ENCODE measurements at places on chromosomes 16 and 17. TPM values are rescaled to one million over a fixed set of nuclear protein-coding genes. Genes with fewer than 3 reads are reported as not detected.
A peak's percentile ranks its signal among the peaks of the same experiment; 100 is the strongest.

- peak overlapping the region; percentile 86 for H3K4me3 ChIP-seq
- peaks cover 54% of the 10 kb centered on the region for H3K4me1 ChIP-seq
- H3K36me3 ChIP-seq: peaks cover 18% of the 10 kb centered on the region
- no peaks in the 10 kb centered on the region for H3K27me3 ChIP-seq
- H3K27ac ChIP-seq: peak overlapping the region; percentile 66
Measured at GRCh38 chr16:684961-685696, 995 bp upstream of the JMJD8 start.

SLC5A11 gene
- total RNA-seq: not detected

FBXW10B gene
- total RNA-seq: 18.4 TPM

DNA sequence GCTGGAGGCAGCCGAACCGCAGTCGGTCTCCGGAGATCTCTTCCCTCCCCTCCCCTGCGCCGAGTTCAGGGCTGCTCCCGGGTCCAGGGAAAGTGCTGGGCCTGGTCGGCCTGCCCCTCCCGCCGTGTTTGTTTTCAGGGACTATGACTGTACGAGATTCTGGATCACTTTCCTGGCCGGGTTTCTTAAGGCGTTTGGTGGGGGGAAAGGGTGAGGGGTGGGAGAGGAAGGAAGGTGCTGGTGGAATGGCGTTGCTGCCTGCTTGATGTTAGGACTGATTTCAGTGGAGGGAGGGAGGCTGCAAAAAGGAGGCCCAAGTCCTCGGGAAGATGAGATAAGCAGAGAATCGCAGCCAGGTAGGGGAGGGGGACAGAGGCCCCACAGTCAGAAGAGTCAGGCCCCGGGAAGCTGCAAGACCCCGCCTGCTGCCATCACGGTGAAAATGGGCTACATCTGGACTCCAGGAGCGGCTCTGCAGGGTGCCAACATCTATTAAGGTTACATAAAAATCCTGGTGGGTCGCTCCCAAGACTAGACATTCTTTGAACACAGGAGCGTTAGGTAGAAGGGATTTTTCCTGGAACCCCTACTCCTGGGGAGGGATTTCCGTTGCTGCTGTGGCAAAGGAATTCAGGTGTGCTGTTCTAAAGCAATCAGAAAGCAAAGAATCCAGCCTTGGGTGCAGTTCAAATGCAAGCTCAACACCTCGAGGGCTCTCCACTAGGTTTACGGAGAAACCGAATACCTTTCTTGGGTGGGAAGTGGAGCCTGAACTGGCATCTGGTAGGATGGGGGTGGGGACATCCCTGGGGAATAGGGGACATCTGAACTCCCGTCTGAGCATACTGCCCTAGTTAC lies 1.2 kb downstream of the ARHGAP44 start:
- peak overlapping the region; percentile 55 for H3K4me3 ChIP-seq
- H3K4me1 ChIP-seq: peaks cover 6% of the 10 kb centered on the region
- H3K36me3 ChIP-seq: no peaks in the 10 kb centered on the region
- no peaks in the 10 kb centered on the region for H3K27me3 ChIP-seq
- peak; percentile 72 for DNase-seq
- H3K27ac ChIP-seq: peak overlapping the region; percentile 78

DNA sequence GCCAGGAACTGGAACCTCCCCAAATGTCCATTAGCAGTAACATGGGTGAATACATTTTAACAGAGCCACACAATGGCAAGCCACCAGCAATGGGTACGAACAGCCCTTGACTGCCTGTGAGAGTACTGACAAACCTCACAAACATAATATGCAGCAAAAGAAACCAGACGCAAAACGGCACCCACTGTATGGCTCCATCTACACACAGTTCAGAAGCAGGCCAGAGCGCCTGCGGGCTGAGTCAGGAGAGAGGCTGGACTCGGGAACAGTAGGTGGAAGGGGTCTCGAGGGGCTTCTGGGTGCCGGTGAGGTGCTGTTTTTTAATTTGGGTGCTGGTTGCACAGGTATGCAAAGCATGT lies 77.4 kb upstream of the TOB1 start:
- no peaks in the 10 kb centered on the region for H3K36me3 ChIP-seq
- H3K27me3 ChIP-seq: no peaks in the 10 kb centered on the region
- peaks cover 20% of the 10 kb centered on the region for H3K4me1 ChIP-seq
- no peak for DNase-seq
- H3K4me3 ChIP-seq: no peak overlapping the region

DNA sequence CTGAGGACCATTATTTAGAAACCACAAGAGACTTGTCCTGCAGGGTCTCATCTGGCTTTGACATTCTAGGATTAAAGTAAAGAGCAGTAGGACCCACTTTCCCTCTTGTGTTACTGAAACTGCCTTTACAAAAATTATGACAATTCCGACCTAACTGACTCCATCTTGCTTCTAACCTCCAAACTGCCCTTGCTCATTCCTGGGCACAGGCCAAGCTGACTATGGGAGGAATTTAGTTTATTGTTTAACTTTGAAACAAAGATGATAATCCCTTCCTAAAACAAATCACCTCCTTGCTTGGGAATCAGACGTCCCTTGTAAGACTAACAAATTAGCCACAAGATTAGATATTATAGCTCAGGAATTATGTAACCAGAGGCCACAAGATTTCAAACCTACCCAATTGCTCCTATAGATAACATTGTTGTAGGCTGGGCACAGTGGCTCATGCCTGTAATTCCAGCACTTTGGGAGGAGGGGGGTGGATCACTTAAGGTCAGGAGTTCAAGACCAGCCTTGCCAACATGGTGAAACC lies 87.0 kb upstream of the FBXO47 start:
- H3K36me3 ChIP-seq: no peaks in the 10 kb centered on the region
- H3K27ac ChIP-seq: no peak overlapping the region
- H3K4me1 ChIP-seq: no peaks in the 10 kb centered on the region
- H3K4me3 ChIP-seq: no peak overlapping the region
- no peaks in the 10 kb centered on the region for H3K27me3 ChIP-seq
- DNase-seq: no peak

DNA sequence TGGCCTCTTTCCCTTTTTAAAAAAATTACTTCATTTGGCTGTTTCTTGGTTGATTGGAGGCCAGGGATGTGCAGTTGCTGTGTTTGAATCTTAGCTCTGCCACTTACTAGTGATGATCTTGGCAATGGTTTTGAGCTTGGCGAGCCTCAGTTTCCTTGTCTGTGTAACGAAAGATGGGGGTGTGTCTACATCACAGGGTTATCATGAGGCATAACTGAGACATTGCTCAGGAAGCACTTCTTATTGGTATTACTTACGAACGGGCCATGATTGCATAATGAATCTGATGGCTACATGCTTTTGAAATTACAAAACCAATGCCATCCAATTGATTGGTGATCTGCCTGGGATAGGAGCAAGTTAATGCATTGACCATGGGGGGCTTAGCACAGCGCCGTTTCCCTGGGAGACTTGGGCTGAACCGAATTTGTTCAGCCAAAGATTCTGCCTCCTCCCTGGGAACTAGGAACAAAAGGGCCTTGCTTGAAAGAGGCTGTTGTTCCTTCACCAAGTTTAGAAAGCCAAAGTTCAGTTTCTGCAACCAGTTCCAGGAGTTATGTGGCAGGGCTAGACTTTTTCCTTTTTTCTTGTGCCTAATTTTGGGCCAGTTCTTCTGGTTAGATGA lies 21.9 kb downstream of the CMIP start:
- DNase-seq: no peak
- no peak overlapping the region for H3K27ac ChIP-seq
- no peaks in the 10 kb centered on the region for H3K36me3 ChIP-seq
- no peak overlapping the region for H3K4me3 ChIP-seq
- H3K27me3 ChIP-seq: no peaks in the 10 kb centered on the region

ARRB2 gene
- total RNA-seq: 20.6 TPM

DNA sequence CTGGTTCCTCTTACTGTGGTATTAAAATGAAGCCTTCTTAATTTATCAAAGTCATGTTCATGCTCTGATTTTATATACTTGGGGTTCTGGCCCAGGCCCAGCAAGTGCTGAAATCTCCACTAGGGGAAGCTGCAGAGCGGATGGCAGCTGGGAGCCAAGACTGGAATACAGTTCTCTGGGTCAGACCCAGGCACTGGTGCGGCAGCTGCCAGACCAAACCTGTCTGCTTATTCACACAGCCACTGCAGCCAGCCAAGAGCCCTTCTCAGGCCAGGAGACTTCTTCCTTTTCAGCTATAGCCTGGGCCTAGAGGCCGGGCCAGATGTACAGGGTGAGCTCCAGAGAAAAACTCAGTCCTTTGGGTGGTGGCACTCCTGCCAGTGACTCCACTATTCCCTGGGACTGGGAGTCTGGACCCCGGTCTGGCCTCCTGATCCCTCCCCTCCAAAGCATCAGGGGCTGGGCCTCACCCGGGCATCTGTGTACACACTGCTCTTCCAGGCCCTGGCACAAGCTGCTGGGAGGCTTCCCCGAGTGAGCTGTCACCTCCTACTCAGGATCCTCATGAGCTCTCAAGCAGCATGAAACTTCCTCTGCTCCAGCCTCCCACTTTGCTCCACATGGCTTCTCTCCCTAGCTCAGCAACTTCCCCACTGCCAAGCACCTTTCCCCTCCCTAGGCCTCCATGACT lies 24.4 kb downstream of the ATP6V0D1 start:
- DNase-seq: peak; percentile 79
- no peak overlapping the region for H3K4me3 ChIP-seq
- H3K4me1 ChIP-seq: peaks cover 89% of the 10 kb centered on the region
- peak overlapping the region; percentile 27 for H3K27ac ChIP-seq
- H3K27me3 ChIP-seq: no peaks in the 10 kb centered on the region
- no peaks in the 10 kb centered on the region for H3K36me3 ChIP-seq

NFATC3 gene
- 107 TPM for total RNA-seq

DNA sequence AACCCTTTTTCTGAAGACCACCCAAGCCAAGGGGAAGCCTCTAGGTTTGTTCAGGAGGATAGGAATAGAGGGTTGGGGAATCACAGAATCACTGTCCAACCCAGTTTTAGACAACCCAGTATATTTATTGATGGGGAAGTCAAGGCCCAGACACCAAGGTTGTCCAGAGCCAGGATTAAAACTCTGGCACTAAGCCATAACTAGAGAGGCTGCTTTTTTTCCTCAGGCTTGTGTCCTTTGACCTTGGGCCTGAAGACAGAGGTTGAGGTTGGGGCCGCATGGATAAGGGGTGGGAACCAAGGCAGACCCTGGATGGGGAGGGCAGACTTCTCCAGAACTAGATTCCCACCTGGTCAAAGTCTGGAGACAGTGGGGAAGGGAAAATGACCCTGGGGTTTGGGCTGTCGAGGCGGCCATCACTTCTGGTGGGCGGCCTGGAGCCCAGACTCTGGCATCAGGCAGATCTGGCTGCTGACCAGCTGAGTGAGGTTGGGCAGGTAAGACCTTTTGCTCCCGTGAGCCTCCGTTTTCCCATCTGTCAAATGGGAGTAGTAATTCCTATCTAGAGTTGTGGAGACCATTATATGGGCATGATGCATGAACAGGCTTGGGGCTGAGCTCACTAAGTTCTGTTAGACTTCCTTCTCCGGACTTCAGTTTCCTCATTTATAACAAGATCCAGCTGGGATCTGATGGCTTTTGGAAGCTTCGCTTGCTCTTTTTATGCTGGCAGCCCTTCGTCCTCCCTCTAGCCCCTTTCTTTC lies 17.9 kb downstream of the IGFBP4 start:
- H3K27ac ChIP-seq: no peak overlapping the region
- H3K27me3 ChIP-seq: no peaks in the 10 kb centered on the region
- peaks cover 14% of the 10 kb centered on the region for H3K36me3 ChIP-seq
- DNase-seq: no peak

GRCh38 chr17:6919158-6919557 lies 76.7 kb upstream of the ALOX12 start:
- H3K36me3 ChIP-seq: no peaks in the 10 kb centered on the region
- H3K27me3 ChIP-seq: no peaks in the 10 kb centered on the region
- DNase-seq: no peak

SOST gene
- total RNA-seq: not detected

PTX4 gene
- total RNA-seq: not detected

DYNC1LI2 gene
- total RNA-seq: 170 TPM

DNA sequence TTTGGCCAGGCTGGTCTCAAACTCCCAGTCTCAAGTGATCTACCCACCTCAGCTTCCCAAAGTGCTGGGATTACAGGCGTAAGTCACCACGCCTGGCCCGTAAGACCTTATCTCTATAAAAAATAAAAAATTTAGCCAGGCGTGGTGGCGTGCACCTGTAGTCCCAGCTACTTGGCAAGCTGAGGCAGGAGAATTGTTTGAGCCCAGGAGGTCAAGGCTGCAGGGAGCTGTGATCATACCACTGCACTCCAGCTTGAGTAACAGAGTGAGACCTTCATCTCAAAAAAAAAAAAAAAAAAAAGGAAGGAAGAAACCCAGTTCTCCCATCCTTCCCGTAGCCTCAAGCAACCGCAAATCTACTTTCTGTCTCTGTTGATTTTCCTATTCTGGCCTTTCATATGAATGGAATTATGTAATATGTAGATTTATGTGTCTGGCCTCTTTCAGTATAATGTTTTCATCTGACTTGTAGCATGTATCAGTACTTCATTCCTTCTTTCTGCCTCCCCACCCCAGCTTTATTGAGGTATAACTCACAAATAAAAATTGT lies 11.2 kb downstream of the CASC3 start:
- H3K36me3 ChIP-seq: peaks cover 24% of the 10 kb centered on the region
- no peaks in the 10 kb centered on the region for H3K27me3 ChIP-seq
- no peaks in the 10 kb centered on the region for H3K4me1 ChIP-seq
- no peak overlapping the region for H3K27ac ChIP-seq
- no peak overlapping the region for H3K4me3 ChIP-seq

DNA sequence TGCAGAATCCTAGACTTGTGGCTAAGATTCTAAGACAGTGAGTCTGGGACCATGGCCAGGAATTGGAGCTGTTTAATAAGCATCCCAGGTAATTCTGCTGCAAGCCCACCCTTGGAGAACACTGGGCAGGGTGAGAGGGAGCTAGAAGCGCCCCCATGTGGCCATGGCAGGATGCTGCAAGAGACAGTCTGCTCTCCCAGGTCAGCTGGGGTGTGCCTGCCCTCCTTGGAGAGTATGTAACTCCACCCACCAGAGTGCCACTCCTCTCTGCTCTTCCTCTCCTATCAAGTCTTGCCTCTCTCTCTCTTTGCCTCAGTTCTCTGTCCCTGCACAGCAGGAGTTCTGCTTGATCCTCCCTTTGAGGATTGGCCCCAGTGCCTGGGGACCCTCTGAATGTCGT lies 14.9 kb downstream of the RCVRN start:
- no peaks in the 10 kb centered on the region for H3K4me1 ChIP-seq
- H3K27me3 ChIP-seq: no peaks in the 10 kb centered on the region
- no peak for DNase-seq
- no peak overlapping the region for H3K4me3 ChIP-seq
- no peaks in the 10 kb centered on the region for H3K36me3 ChIP-seq
- no peak overlapping the region for H3K27ac ChIP-seq

DNA sequence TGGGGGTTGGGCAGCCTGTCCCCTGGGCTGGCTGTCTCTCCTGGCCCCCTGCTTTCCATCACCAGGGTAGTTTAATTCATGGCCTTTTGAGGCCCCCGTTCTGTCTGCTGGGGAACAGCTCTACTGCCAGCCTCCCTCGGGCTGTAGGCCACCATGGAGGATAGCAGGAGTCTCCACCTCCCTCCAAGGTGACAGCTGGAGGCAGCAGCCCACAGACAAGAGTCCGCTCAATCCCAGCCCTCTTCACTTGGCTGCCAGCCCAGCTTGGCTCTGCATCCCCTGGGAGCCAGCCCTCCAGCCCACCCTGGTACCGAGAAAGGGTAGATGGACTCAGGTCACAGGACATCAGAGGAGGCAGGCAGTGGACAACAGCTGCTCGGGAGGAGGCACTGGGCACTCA lies 194.6 kb upstream of the SDK2 start:
- no peak for DNase-seq
- no peaks in the 10 kb centered on the region for H3K36me3 ChIP-seq
- H3K27ac ChIP-seq: no peak overlapping the region
- H3K4me3 ChIP-seq: no peak overlapping the region
- H3K27me3 ChIP-seq: no peaks in the 10 kb centered on the region

- no peaks in the 10 kb centered on the region for H3K4me1 ChIP-seq
- H3K27ac ChIP-seq: no peak overlapping the region
- no peaks in the 10 kb centered on the region for H3K27me3 ChIP-seq
- DNase-seq: no peak
- H3K36me3 ChIP-seq: no peaks in the 10 kb centered on the region
- H3K4me3 ChIP-seq: no peak overlapping the region
Measured at GRCh38 chr17:65848751-65849150, 287.3 kb upstream of the AXIN2 start.

All from thyroid gland (tissue), 4 donors.